Cardiac ventricle fibroblast (primary cell): ENCODE measurements at places on chromosomes 11 and 22. TPM values are rescaled to one million over a fixed set of nuclear protein-coding genes. Genes with fewer than 3 reads are reported as not detected.

The VPREB1 gene
- not detected in 2 replicates for total RNA-seq

The TPBGL gene
- 1.2 and 1.8 TPM in 2 replicates for total RNA-seq

The TYMP gene
- 31.7 and 36.5 TPM in 2 replicates for total RNA-seq

The BACE1 gene
- 44.4 and 53.9 TPM in 2 replicates for total RNA-seq

The OR51B5 gene
- not detected in 2 replicates for total RNA-seq

The ELFN2 gene
- total RNA-seq = 0.59 and 3.8 TPM in 2 replicates

The FGF19 gene
- total RNA-seq = not detected in 2 replicates

The AGBL2 gene
- 0.05 TPM in 1 of 2 replicates, not detected in the other for total RNA-seq

The SYT9 gene
- not detected in 2 replicates for total RNA-seq

The CHST1 gene
- 74.1 and 83.0 TPM in 2 replicates for total RNA-seq

The NPTXR gene
- total RNA-seq = 5.4 and 6.7 TPM in 2 replicates
